ENCODE measurements at places on chromosomes 4 and X.

- DNase-seq: no peak
These were observed 214.2 kb downstream of the RBMX2 start for GRCh38 chrX:130615941-130616340.

DNA sequence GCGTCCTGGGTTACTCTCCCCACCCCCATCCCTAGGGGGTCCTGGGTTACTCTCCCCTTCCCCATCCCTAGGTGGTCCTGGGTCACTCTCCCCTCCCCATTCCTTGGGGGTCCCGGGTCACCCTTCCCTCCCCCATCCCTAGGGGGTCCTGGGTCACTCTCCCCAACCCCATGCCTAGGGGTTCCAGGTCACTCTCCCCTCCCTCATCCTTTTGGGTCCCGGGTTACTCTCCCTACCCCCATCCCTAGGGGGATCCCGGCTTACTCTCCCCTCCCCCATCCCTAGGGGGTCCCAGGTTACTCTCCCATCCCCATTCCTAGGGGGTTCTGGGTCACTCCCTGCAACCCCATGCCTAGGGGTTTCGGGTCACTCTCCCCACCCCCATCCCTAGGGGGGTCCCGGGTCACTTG, 1.5 kb downstream of the ASMTL start:
- DNase-seq: no peak

GRCh38 chrX:96619588-96619987, 65.1 kb upstream of the DIAPH2 start:
- DNase-seq: no peak

GRCh38 chr4:138975225-138975624, 40.4 kb upstream of the NOCT start:
- no peak for DNase-seq

GRCh38 chr4:121376556-121376955, 4.3 kb downstream of the QRFPR start:
- no peak for DNase-seq

- DNase-seq: no peak
These were observed 141.9 kb downstream of the MID1IP1 start for GRCh38 chrX:38943120-38943519.

- DNase-seq: no peak
These were observed 334.5 kb upstream of the SLC7A11 start for GRCh38 chr4:138576684-138577083.

DNA sequence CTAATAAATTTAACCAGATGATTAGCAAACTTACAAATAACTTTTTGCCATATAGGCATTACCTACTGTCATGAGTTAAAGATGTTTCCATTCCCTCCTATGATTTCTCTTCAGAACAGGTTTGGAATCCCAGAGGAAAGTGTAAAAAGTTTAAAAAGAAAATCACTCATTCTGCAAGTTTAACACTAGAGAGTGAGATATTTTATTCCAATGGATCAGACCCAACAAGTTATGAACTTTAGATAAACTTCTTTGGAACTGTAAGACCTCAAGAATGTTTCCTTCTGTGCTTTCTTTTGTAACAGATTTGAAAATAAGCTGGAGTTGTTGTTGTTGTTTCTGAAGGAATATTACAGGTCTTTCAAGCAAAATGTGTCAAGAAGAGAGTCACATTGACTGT, 51.6 kb downstream of the PPP3CA start:
- DNase-seq: no peak

- DNase-seq: peak; percentile 51
These were observed 29.0 kb downstream of the REELD1 start for GRCh38 chr4:146243141-146243882.

DNA sequence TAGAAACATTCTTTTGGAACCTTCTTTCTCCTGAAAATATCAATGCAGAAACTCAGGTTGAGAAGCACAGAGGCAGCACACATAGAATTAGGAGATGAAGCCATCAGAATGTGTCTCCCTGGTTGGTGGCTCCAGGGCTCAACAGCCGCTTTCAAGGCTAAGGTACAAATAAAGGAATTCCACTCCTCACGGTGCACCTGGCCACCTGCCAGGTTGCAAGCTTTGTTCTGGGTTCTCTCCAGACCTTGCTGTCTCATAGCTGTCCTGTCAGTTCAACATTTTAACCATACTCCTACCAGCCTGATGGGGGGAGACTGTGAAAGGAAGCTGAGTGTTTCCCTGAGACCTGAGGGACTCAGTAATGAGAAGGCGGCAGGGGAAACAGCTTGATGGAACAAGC, 96.3 kb upstream of the HPF1 start:
- no peak for DNase-seq

- DNase-seq: no peak
These were observed 21.8 kb downstream of the MBNL3 start for GRCh38 chrX:132467026-132467425.

DNA sequence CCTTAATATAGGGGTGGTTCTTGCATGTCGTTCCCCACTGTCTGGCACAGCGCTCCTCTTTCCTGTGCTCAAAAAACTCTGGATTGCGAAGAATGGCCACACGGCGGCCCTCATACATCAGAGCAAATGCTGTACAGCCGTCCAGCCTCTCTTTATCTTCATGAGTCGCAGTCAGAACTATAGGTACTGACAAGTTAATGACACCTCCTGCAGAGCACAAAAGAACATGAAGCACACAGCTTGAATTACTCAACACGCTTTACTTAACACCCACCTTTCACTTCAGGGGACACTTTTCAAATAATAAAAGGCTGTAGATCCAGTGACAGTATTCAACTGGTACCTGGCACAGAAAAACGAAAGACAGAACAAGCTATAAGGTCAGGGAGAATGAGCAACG, 65.3 kb downstream of the PAPSS1 start:
- no peak for DNase-seq

DNA sequence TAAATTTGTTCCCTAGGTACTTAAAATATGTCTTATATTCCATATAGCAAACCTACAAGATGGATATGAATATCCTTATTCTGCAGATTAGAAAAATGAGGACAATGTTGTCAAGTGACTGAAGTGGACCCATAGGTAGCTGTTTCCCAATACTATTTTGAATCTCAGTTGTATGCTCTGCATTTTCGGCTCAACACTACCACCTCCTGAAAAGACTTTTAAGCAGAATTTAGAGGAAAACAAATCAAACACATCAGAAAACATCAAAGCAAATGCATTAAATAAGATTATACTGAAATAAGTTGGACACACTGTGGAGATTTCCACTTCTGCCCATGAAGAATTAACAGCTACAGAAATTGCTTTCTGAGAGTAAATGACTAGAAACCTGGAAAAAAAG, 488.7 kb downstream of the TRIML1 start:
- no peak for DNase-seq

- no peak for DNase-seq
These were observed 1.1 kb upstream of the TBC1D14 start for GRCh38 chr4:6908432-6909112.

DNA sequence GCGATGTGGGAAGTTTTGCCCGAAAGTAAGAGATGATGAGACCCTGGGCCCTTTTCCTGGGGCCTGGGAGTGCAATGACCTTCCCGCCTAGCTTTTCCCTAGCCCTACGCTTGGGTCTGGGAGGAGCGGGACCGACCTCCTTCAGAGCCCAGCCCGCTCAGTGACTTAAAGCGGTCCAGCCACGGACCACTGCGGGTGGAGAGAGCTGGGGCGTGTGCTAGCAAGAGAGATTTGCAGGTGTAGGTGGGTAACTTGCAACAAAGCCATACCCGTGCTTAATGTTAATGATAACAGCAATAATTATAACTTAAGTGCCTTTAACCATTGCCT, 503 bp upstream of the PDE5A start:
- DNase-seq: no peak

DNA sequence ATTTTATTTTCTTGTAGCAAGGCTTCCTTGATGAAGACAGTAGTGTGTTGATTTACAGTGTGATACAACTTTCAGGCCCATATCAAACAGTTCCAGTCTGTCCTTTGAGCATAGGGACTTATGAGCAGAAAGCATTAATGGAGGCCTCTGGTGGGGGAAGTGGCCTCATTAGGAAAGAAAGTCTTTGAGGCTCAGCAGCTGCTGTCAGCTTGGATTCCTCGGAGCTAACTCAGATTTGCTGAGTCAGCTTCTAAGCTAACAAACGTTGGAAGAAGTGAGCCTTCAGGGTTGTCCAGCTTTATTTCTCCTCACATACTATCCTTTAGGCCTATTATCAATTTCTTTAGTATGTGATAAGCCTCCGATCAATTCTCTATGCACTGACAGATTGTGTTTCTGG, 15.8 kb upstream of the SFRP2 start:
- DNase-seq: no peak

- no peak for DNase-seq
These were observed 9.6 kb upstream of the PGRMC1 start for GRCh38 chrX:119226446-119226845.
